ENCODE measurements at places on chromosomes 2 and 18.

- no peak for DNase-seq
Observed at GRCh38 chr18:67219821-67220220, 296.7 kb downstream of the DSEL start.

DNA sequence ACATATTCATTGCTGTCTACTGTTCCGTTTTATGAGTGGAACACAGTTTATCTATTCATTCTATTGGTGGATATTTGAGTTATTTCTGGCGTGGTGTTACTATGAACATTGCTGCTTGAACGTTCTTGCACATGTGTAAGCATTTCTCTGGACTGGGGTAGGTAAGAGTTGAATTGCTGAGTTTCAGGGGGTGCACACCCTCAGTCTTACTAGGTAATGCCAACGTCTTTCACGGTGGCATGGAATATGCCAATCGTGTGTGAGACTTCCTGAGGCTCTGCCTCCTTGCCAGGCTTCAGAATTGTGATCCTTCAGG lies 56.4 kb upstream of the TXNDC2 start:
- no peak for DNase-seq

DNA sequence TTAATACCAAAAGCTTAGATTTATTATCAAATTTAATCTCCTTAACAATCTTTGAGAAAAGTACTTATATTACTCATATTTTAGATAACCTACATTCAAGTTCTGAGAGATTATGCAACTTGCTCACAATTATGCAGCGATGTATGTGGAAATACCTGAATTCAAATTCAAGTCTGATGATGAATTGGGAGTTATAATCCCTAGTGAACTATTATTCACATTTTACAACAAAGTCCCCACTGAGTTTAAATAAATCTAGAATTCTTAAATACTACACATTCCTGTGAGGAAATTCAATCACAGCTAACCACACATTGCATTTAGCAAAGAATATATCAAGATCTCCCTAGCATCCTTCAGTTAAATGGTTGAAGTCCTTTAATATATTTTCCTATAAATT lies 278.4 kb downstream of the NOL4 start:
- DNase-seq: peak; percentile 28

- no peak for DNase-seq
Observed at GRCh38 chr2:85309699-85310321, 18.0 kb downstream of the TGOLN2 start.

DNA sequence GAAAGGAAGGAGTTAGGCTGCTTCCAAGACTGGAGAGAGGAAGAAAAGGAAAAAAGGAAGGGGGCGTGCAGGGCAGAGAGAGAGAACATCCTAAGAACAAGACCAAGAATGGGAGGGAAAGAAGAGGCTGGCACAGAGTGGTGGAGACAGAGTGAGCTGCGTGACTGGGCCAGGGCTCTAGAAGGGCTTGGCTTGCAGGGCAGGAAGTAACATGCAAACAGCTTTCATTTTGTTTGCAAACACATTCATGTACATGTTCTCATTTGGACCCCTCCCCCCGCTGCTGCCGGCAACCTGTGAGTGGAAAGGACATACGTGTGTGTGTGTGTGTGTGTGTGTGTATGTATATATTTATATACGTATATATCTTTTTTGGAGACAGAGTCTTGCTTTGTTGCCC lies 46.8 kb upstream of the DNMT3A start:
- no peak for DNase-seq

DNA sequence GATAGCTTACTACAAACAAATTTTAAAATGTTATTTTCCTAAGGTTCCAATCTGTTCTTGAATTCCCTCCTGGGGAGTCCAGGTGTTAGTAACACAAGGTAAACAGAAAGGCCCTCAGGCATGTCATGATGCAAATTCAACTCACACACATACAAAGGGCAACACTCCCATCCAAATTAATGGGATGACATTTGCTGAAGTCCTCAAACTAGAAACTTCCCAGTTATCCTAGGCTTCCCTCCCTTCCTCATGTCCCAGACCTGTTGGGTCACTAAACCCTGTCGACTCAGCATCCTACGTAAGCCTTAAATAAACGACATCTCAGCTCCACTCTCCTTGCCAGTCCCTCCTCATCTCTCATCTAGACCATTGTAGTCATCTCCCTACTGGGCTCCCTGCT lies 85.1 kb downstream of the GREB1L start:
- DNase-seq: no peak

GRCh38 chr2:98769114-98769476 lies 38.2 kb upstream of the MGAT4A start:
- no peak for DNase-seq

- peak; percentile 58 for DNase-seq
Observed at GRCh38 chr2:137964066-137964858, at the start of gene HNMT. HNMT (plus strand) TSS chr2:137964473; CDS start chr2:137964492, 19 bp downstream.

DNA sequence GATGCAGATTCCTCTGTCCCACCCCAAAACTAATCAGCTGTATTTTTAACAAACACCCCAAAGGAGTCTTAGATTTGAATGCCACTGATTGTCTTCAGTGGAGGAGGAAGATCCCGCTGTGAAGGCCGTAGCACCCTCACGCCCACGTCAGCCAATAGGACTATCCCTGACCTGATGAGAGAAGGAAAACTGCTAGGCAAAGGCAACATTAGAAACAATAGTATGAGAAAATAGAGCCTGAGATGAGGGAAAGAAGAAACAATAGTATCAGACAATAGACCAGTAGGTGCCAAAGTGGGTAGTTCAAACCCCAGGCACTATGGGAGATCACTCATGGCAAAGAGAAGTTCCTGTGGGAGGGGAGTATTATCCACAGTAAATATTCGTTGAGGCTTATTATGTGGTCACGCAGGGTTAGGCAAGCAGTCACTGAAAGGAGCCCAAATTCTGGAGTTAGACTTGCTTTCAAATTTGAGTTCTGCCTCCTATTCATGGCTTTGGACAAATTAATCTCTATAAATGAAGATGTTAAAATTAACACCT lies 2.8 kb downstream of the PCBP1 start:
- no peak for DNase-seq

- DNase-seq: no peak
Observed at GRCh38 chr2:101895819-101896322, 95.9 kb upstream of the IL1R2 start.

- no peak for DNase-seq
Observed at GRCh38 chr2:68223419-68223818, 28.9 kb downstream of the PPP3R1 start.

DNA sequence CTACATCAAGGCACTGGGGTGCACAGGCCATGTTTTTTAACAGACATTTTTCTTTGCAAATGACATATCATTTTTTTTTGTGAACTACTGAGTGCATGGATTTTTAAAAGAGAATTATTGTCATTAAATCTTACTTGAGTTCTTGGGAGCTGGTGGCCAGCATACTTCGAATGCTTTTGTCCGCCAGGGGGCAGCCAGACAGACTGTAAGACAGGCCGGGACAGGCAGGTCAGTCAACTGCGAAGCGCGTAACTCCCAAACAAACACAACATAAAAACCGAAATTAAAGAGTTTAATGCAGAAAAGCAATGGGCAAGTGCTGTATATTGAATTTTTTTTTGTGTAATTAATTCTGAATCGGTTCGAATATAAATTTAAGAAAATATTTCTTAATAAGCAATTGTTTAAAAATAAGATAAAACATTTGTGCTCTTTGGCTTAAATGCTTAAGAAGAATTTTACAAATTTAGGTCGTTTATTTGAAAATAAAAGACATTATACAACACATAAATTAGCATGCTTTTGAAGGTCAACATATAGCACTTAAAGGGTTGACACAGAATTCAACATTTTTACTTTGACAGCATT lies 142.2 kb upstream of the PXDN start:
- DNase-seq: no peak

GRCh38 chr2:102082571-102083392 lies 59.8 kb upstream of the IL1R1 start:
- peak; percentile 45 for DNase-seq

DNA sequence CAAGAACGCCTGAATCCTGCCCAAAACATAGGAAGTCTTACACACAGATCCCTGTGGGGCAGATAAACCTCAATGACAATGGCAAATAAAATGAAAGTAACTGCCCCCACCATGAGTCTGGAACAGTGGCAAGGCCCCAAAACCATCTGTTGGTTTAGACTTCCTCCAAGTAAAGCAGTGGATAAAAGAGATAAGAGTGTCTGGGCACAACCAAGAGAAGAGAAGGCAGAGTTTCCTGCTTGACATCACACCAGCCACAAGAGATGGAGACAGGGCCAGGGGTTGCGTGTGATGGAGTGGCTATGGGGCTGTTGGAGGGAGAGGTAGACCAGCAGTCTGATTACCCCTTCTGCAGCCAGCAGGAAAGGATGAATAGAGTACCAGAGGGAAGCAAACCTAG lies 212.1 kb upstream of the POU3F3 start:
- no peak for DNase-seq

DNA sequence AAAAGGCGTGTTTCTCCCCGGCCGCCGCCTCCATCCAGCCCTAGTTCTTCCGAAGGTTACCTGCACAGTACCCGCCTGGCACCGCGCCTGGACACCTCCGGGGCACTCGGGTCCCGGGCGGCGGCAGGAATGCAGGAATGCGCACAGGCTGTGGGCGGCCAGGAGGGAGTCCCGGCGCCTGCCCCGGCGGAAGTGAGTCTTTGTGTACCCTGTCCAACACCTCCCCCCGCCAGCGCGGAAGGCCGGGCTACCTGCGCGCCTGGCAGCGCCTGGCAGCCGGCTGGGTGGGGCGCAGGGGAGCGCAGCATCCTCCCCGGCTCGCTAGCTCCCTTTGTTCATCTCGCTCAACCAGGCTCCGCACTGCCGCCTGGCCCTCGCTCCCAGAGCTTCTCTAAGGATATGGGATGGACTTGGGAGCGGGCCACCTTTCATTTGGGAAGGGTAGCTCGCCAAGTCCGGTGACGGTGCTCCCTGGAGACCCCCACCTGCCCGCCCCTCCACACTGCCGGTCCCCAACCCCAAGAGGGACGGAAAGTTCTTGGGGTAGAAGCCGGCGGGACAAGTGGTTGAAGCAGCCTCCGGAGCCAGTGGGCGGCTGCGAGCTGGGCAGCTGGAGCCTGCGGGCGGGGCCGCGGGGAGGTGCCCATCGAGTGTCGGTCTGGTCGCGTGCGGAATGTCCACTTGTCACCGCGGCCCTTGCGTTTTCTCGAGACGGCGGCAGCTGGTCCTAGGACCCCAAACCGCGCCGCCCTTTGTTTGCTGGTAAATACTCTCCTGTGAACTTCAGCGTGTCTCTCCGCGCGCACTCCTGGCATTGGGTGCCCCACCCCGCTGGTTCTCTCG lies 1.2 kb upstream of the ST6GAL2 start:
- no peak for DNase-seq

- no peak for DNase-seq
Observed at GRCh38 chr2:204127238-204127637, 190.7 kb downstream of the ICOS start.

- no peak for DNase-seq
Observed at GRCh38 chr18:47558110-47558750, 306.8 kb upstream of the SKOR2 start.

DNA sequence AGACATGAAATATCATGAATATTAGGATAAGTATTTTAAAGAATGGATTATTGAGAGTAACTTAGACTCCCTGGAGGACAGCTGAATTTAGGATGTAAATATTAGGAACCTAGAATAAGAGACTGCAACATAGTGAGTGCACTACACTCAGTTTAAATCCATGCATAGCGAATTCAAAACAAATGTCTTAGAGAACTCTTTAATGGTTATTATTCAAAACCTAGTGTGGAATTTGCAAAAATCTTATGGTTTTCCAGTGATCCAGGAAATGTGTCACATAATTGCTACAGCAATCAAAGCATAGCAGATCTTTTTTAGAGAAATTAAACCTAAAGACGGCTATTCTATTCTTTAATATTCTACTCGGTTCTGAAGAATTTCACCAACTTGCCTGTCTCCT lies 239.0 kb downstream of the TMX3 start:
- no peak for DNase-seq

- no peak for DNase-seq
Observed at GRCh38 chr18:58896268-58896667, 31.6 kb downstream of the ZNF532 start.

DNA sequence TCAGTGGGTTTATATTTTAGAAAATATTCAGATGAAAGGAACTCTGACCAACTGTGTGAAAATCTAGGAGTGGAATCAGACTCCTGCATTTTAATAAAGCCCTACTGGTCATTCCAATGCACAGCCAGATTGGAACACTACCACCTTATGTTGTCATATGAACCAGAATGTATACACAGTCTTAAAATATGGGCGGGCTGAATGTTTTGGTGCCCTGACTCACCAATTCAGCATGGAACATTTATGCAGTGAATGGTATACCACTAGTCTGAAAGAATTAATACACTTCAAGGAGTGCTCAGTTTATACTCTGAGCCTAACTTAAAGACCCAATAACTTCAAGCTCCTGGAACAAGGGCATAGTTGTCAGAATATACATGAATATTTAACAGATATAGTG lies 280.9 kb upstream of the TCF4 start:
- no peak for DNase-seq

- no peak for DNase-seq
Observed at GRCh38 chr2:138333677-138334076, 167.9 kb upstream of the SPOPL start.

DNA sequence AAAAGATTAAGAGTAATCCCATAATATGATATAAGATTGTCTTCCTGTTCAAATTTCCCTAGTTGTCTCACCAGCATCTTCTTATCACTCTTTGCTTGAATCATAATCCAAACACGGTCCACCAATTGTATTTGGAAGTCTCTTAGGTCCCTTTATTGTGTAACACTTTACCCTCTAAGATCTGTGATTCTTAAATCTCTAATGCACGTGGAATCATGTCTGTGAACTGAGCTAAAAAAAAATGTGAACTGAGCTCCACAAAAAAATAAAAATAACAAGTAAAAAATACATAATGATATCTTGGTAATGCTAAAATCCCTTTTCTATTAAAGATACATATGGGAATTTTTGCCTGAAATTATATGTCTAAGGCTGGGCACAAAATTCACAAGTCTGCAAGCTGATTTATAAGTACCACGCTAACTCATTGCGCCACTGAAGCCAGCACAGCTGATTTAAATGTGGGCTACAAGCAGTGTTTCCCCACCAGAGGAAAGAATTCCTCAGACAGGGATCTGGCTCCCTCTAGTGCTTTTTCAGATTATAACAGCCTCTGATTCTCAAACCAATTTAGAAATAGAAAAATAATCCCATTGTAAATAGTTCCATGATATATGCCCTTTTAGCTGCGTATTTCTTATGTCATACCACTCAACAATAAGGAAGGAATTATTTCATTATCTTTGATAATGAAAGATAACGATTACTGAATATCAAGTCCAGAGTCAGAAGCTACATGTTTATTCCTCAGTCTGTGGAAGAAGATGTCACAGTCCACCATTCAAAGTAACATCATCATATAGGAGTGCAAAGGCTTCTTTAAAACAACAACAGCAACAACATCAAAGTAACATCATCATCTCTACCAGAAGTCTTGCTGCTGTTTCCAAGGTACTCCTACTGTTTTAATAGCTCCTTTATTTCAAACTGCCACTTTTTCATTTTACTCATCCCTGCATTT lies 22.9 kb downstream of the RBM43 start:
- DNase-seq: peak; percentile 54

- DNase-seq: no peak
Observed at GRCh38 chr2:74831693-74832530, 2.0 kb upstream of the HK2 start.

Data from HS-5 (cell line).